Suppressor macrophage (primary cell): ENCODE measurements at places on chromosomes 3 and 15.

DNA sequence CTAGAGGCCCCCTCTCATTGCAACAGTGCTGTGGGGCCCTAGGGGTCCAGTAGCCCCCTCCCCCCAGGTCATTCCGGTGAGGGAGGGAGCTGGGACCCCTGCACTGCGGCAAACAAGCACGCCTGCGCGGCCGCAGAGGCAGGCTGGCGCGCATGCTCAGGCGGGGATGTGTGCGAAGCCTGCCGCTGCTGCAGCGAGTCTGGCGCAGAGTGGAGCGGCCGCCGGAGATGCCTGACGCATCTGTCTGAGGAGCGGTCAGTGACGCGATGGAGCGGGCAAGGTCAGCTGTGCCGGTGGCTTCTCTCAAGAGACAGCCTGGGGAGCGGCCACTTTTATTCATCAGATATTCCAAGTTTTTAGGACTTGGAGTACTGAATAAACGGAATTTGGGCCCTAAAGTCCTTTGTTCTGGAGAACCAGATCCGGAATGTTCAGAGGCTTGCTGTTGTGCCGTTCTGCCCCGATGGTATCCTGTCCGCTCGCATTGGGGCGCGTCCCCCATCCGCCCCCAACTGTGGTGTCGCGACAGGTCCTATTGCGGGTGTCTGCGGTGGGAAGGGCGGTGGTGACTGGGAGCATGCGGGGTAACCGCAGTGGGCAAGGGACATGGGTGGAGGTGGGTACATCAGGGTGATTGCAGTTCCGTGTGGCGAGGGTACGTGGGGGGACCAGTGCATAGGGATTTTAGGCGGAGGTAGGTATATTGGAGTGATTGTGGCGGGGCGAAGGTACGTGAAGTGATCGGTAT lies at the start of the genes SNRPN and SNURF:
TSS of gene SNRPN (plus strand) at position 205 of the 748 bp plus-strand sequence. CDS start 19,467 bp downstream, outside the sequence.
TSS of gene SNURF (plus strand) at position 205 of the 748 bp plus-strand sequence. CDS start at position 267, 62 bp downstream.
- DNase-seq, result peak; percentile 80

- peak; percentile 43 for DNase-seq
Observed at GRCh38 chr3:46982546-46982945, 3.1 kb downstream of the NBEAL2 start.

DNA sequence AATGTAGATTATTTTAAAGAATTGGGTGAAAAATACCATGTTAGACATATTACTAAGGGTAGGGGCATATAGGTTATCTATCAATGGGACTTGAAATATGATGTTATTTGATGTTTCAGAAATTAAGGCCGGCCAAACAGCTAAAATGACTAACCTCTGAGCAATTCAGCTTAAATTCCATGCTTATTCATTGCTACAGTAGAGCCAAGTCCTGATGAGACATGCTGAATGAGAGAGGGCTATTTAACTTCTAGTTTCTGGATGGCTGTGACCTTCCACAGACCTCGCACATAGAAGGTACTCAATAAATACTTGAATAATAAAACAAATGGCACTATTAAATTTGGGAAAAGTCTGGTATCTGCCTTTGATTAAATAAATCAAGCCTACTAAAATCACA lies 175.6 kb upstream of the WNT5A start:
- DNase-seq, result no peak

- DNase-seq, result no peak
Observed at GRCh38 chr3:1578124-1578806, 485.4 kb downstream of the CNTN6 start.

DNA sequence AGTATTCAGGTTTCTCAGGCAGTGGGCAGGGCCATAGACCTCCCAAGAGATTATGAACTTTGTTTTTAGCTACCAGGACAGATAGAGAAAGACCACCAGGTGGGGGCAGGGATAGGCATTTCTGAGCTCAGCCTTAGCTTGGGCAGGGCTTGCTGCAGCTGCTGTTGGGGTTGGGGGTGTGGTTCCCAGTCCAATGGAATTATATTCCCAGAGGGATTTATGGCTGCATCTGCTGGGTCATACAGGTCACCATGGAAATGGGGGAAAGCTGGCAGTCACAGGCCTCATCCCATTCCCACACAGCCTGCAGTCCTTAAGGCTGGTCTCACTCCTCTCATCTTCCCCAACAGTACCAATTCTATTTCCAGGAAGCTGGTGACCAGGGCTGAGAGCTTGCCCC lies 144.6 kb upstream of the ZPLD1 start:
- DNase-seq, result no peak

GRCh38 chr3:191296041-191296541 lies 33.1 kb upstream of the CCDC50 start:
- peak; percentile 29 for DNase-seq
